Activated naive CD8-positive, alpha-beta T cell treated with anti-CD3 and anti-CD28 coated beads, Interleukin-2, amount 50 U/mL, for 24 hours (primary cell): ENCODE measurements at places on chromosomes 7 and 10.

DNA sequence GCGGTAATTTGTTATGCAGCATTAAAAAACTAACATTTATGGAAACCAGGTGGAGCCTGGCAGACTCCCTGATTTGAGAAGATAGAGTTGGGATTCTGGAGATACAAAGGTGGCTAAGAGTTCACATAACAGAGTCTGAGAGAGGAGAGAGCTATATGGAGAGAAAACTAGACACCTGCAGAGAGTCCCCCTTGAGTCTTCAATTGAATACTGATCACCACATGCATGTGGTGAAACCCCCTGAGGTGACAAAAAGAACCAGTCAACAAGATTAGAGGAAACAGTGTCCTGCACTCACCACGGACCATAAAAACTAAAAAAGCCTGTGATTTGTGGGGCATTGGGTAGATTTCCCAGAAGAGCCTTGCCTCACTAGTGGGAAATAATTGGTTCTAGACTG is 10.1 kb downstream of the GIMAP2 start:
- no peak for DNase-seq

- no peak for DNase-seq
Measured at GRCh38 chr7:53603461-53603860, 568.0 kb downstream of the POM121L12 start.

- peak; percentile 46 for DNase-seq
Measured at GRCh38 chr7:43735802-43736603, 6.7 kb upstream of the COA1 start.

GRCh38 chr10:131195116-131195515 is 116.4 kb downstream of the TCERG1L start:
- DNase-seq = no peak

- DNase-seq = no peak
Measured at GRCh38 chr7:96827701-96828100, 118.1 kb upstream of the SEM1 start.

GRCh38 chr7:57407125-57407524 is 42.9 kb upstream of the ZNF716 start:
- DNase-seq = no peak
